Activated naive CD4-positive, alpha-beta T cell treated with anti-CD3 and anti-CD28 coated beads, Interleukin-2, amount 50 U/mL, for 16 hours (primary cell): ENCODE measurements at places on chromosomes 13 and 19.

- DNase-seq = no peak
These were observed 32.3 kb downstream of the CEBPG start for GRCh38 chr19:33405553-33406461.

DNA sequence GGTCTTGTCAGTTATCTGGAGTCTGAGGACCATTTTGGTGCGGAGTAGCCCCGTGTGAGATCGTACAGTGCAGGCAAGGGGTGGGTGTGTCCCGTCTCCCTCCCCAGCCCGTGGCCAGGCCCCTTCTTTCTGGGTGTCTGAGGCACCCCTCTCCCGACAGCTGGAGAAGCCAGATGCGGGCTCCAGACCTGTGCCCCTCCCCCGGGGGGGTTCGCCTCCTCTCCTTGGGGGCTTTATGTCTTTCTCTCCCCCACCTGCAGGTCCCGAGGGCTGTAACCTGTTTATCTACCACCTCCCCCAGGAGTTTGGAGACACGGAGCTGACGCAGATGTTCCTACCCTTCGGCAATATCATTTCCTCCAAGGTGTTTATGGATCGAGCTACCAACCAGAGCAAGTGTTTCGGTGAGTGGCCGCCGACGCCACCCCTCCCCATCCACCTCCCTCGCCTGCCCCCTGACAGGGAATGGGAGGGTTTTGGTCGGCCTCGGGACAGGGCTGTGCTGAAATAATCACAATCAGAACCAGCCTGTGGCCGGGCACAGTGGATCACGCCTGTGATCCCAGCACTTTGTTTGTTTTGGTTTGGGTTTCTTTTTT is 65.6 kb downstream of the CELF5 start:
- no peak for DNase-seq

DNA sequence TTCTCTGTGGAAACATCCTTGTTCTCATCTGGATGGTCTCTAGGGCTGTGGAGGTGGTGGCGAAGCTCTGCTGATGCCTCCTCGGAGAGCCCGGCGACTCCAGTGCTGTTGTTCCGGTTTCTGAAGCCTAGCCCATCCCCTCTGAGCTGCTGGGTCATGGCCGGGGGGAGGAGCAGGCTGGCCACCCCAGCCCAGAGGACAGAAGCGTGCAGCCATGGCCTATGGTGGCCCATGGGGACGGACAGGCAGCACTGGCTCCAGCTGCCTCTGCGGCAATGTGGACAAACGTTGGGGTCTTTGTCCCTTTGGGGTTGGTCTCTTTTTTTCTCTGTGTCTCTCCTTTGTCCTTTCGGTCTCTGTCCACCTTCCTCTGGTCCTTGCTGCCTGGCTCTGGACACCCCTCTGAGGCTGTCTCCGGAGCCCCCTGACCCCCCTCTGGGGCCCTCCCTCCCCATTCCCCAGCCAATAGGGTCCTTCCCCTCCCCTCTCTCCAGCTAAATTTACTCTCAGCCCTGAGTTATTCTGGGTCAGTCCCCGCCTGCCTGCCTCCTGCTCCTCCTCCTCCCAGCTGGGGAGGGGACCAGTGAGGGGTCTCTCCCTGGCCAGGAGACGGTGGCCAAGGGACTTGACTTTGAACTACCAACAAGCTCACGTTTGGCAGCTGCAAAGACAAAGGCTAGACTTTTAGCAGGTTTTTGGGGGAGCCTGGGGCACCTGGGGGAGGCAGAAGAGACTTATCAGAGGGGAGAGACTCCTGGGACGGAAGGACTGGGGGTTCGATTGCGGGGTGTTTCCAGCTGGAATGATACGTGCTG is at the start of gene HRC:
Gene HRC (minus strand): TSS at position 392 of the 815 bp plus-strand sequence. CDS start 159 bp downstream, at position 233.
- no peak for DNase-seq

DNA sequence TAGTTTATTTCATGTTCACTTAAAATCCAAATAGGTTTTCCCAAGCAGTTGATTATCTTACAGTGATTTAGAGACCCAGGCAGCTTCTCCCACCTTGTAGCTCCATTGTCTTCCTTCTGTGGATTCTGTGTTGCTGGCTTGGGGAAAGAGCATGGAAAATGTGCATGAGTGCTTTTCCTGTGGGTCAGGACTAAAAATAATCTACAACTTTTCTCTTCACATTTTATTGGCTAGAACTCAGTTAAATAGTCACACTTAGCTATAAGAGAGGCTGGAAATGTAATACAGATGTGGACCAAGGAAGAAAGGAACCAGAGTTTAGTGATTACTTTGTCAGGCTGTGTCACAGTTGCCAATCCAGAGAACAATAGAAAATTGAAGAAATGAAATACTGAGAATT is 198.8 kb downstream of the NBEA start:
- no peak for DNase-seq

DNA sequence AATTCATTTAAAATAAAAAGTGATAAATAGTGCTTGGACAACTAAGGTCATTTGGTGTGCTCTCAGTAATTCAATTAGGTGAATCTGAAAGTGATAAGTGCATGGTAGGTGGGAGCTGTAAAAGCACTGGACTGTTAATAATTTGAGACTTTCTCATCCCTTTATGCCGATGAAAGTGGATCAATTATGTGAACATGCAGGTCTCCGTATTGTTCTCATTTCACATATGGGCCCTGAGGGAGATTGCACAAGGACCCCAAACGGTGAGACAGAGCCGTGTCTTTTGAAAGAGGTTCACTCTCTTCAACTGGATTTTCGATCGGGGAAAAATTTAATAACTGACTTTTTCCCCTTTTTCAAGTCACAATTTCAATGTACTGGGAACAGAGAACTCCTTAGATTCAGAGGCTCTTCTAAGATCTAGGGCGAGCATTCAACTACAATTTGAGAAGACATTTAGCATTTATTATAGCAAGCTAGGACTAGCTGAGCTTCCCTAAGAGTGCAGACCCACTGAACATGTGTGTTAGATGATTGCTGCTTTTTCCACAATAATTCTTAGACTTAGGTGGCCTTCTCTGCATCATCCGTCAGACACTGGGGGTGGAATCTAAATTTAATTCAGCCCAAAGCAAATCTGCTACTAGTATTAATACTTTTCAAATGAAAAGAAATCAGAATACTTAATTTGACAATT is 347.6 kb downstream of the OXGR1 start:
- DNase-seq = no peak

DNA sequence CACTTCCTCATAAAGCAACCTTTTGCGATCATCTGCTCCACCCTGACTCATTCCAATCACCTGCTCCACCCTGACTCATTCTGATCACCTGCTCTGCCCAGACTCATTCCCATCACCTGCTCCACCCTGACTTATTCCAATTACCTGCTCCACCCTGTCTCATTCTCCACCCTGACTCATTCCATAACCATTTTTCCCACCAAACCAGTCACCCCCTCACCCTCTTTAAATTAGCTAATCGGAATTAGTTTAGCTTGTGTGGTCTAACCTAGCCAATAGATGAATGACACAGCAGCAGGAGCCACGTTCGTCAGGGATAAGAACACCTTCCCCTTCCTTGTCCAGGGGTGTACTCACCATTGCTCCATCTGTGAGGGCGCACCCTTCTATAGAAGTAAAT is 134.0 kb downstream of the COG6 start:
- no peak for DNase-seq
